ENCODE measurements at places on chromosomes 6 and 20. TPM values are rescaled to one million over a fixed set of nuclear protein-coding genes. Genes with fewer than 3 reads are reported as not detected.

The L3MBTL1 gene
- 7.0 TPM for total RNA-seq

The WFDC10B gene
- not detected for total RNA-seq

The MROH8 gene
- under 0.01 TPM for total RNA-seq

The MAS1 gene
- total RNA-seq = not detected

The NT5E gene
- 23.8 TPM for total RNA-seq

The CPXM1 gene
- not detected for total RNA-seq

The PACRG gene
- total RNA-seq = 0.21 TPM

The MLN gene
- total RNA-seq = not detected

The EDN1 gene
- 20.3 TPM for total RNA-seq

The MRAP2 gene
- total RNA-seq = under 0.01 TPM

The TSBP1 gene
- not detected for total RNA-seq

The TMEM170B gene
- total RNA-seq = 0.34 TPM

The OR2B6 gene
- total RNA-seq = not detected

The TSHZ2 gene
- total RNA-seq = 1.0 TPM

The KHDC1L gene
- not detected for total RNA-seq

The ELOVL5 gene
- 61.9 TPM for total RNA-seq

The OR2J2 gene
- not detected for total RNA-seq

The CST4 gene
- total RNA-seq = not detected

The SLC22A3 gene
- 18.6 TPM for total RNA-seq

The NOP56 gene
- 236 TPM for total RNA-seq

The SALL4 gene
- total RNA-seq = 1.4 TPM

The MUC22 gene
- total RNA-seq = not detected

The GSTA3 gene
- total RNA-seq = not detected

Measured in nasal cavity respiratory epithelium epithelial cell of viscerocranial mucosa (primary cell).